Stimulated activated CD4-positive, alpha-beta T cell treated with anti-CD3 and anti-CD28 coated beads, Interleukin-1b, Interleukin-23, amount 100 ng/mL, for 4 hours (primary cell): ENCODE measurements at places on chromosomes 2 and 18.

- no peak for DNase-seq
These were observed 1.5 kb upstream of the RRM2 start for GRCh38 chr2:10120877-10121574.

DNA sequence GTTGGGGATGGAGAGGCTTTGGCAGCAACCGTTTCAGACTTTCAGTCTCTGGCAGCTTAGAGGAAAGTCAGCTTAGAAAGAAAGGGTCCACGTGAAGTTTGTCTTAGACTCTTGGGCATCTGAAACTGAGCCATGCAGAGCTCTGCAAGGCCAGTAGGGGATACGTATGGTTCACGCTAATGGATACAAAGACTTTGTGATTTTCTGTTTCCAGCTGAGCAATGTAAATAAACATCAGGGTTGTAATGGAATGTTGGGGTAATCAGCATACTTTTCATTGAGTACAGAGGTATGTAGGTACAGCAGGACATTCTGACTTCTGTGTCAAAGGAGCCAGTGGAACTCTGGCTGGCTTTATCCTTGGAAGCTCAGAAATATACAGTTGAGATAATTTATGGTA lies 31.0 kb downstream of the RALB start:
- DNase-seq: no peak

DNA sequence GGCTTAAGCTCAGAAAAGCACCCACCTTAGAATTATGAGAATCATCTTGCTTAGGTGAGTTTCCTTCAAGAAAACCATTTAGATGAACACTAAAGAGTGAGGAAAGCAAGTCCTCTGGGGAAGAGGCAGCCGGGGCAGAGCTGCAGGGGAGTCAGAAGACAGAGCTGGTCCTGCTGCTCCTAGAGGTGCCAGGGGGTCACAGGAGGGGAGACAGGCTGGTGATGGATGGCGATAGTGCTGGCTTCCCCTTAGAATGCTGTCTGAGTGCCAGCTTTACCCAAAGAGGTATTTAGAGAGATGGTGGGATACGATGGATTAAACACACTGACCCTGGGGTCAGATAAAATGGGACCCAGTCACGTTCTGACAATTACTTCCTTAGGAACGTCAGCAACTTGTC lies 269.4 kb downstream of the TDRD15 start:
- DNase-seq: no peak

DNA sequence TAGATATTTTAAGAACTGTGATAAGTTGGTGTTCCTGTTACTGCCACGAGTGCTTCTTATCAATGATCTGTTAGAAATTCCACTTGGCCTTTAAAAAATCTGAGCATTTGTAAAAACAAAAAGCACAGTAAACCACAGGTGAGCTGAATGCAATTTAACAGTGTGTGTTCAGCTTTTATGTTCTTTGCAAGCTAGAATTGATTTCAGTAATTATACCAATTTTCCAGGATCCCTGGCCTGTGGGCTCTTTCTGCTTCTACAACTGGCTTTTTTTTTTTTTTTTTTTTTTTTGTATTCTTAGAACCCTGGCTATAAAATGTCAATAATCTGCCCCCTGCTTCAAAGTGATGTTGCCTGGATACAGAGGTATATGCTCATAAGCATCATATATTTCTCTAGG lies 548.5 kb upstream of the SLC8A1 start:
- no peak for DNase-seq

DNA sequence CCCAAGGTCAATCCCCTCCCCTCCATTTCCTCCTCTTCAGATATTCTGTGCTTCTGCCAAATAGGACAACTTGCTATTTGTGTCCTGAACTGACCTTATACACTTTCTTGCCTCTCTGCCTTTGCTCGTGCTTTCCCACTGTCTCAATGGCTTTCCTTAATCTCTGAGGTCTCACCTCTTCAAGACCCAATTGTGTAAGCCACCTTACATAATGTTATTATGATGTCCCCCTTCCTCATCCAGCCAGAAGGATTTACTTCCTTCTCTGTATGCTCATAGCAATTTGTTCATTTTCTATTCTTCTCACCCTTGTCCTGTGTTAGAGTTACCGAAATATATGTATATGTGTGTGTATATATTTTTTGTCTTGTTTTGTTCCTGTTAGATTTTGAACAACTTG lies 26.9 kb upstream of the DARS1 start:
- DNase-seq: no peak

DNA sequence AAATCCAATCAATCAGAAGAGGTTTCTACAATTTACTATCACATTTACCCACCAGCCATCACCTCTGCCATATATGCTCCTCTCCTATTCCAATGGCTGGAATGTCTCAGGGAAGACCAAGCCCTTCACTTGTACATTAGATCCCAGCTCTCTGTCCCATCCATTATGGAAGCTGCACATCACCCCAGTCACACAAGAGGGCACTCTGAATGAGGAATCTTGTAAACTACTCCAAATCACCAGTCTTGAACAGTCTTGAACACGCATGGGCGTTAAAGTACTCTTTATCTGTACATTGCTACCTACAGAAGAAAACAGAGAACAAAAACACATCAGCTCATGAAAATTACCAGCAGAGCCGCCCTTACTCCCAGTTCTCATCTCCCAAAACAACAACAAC lies 38.7 kb downstream of the ZC3H8 start:
- no peak for DNase-seq

- DNase-seq: no peak
These were observed 684.7 kb downstream of the EPHA4 start for GRCh38 chr2:220887271-220887870.

- DNase-seq: no peak
These were observed 473.8 kb downstream of the TGIF1 start for GRCh38 chr18:3923750-3924149.

DNA sequence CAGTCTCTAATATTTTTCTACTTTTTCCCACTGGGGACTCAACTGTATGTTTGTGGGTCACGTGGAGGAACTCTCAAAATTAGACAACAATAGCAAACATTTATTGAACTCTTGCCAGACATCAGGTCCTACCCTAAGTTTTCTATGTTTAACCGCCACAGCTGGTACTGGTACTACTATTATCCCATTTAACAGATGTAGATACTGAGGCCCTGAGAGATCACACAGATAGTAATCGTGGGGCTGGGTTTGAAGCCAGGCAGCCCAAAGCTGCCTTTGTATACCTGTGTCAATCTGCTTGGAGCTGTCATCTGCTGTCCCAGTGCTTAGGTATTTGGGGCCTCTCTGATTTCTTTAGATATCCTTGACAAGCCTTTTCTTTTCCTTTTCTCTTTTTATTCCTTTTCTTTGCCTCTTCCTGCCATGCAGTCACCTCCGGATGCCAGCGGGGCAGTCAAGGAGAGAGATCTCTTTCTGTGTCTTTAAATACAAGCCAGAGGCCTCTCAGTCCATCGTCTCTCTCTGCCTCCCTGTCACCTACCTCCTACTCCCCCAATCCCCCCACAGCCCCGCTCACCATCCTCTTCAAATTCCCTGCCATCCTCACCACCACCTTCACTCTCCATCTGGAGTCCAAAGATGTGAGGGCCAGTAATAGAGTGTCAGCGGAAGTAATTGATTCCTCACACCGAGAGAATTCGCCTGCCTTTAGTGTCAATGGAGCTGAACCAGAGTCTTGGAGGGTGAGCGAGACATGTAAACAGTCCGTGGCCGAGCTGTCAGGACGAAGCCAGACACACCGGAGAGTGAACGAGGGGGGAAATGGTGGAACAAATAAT lies 23.4 kb downstream of the NRP2 start:
- no peak for DNase-seq

- DNase-seq: no peak
These were observed 138.9 kb downstream of the HDAC4 start for GRCh38 chr2:239261796-239262483.

DNA sequence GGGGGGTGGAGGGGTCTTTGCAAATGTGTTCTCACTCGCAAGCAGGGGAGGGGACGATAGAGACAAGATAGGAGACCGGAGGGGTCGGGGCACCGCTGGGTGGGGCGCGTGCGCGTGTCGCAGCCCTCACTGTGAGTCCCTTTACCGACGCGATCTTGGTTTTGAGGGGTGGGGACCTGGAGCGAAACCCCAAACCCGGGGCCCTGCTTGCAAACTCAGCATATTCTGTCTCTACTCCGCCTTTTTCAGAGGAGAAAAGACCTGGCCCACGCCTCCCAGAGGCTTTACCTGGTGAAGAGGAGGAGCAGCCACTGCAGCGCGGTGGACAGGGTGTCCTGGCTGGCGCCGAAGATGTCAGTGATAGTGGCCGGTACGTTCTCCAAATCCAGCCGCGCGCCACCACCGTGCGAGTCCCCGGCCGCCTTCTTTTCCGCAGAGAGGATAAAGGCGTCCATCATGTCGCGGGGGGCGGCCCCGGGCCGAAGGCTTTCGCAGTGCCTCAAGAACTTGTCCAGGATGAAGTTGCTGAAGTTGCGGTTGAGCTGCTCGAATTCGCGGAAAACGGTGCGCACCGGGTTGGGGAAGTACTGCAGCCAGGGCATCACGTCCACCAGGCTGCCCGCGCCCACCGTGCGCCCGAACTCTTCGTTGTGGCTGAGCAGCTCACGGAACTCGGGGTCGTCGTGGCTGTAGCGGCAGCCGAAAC lies 1.7 kb downstream of the CYP1B1 start:
- no peak for DNase-seq

- no peak for DNase-seq
These were observed 62.1 kb downstream of the LBH start for GRCh38 chr2:30293303-30293921.

DNA sequence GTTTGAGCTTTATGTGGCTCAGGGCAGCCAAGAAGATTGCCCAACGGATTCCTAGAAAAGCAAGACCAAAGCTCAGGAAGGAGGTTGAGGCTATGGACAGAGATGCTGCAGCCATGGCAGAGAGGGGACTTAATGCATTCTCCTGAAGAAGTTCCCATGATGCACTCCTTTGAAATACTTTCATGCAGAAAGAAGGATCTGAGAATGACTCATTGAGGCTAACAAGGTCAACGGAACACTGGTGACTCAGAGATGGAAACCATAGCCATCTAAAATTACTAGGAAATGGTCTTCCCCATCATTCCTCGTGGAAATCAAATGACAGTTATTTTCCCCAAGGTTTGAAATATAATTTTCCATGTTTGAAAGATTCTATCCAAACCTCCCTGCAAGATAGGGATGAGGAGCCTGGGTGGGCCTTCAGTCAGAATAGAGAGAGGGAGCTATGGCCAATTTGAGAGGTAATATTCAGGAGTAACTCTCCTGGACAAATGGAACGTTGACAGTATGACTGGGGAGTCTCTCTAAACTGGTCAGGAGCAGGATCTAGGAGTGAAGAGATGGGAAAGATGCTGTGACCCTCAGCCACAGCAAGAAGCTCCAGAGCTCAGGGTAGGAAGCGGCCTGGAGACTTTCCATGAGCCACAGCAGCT lies 63.0 kb downstream of the REEP1 start:
- no peak for DNase-seq

DNA sequence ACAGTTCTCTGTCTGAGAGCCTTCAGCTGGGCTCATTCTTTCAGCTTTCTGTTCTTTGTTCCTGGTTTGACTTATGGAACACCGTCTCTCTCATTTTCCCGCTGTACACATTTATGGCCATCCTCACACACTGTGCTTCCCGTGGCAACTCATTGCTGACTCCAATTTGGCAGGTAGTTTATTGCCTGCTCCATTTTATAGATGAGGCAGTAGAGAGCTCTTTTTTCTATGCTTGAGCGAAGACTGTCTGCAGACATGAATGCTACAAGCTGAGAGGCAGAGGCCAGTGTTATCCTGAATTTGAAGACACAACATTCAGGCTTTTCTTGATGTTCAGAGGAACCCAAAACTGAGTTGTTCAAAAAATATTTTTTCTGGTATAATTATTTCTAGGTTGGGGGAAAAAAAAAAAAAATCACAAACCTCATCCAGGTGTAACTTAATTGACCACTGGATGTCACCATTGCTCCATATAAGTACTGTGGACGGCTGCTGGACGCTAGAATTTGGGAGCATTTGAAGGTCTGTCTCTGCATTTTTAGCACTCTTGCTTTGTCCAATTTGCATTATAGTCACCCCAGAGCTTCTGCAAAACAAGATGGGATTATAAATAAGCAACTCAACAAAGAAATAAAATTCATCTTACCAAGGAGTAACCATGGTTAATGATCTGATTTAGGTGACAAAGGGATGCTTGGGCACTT lies 83.5 kb downstream of the HRH4 start:
- no peak for DNase-seq

GRCh38 chr2:38178556-38179419 lies 102.8 kb upstream of the CYP1B1 start:
- no peak for DNase-seq

DNA sequence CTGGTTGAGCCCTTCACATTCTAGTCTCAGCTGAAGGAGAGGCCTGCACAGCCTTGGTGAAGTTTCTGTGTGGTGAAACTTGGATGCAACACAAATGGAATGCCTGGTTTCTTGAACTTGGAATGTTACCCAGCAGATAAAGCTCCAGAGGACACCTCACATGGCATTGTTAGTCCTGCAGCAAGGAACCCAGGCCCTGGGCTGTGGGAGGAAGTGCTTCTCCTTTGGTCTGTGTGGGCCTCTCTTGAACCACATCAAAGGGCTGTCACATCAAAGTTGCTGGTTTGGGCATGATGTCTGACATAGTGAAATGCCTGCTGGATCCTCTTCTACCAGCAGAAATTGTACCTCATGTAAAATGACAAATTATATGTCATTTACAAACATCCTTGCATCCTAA lies 198.5 kb downstream of the FHOD3 start:
- no peak for DNase-seq

- DNase-seq: no peak
These were observed 263.5 kb upstream of the SIX2 start for GRCh38 chr2:45272549-45273265.

DNA sequence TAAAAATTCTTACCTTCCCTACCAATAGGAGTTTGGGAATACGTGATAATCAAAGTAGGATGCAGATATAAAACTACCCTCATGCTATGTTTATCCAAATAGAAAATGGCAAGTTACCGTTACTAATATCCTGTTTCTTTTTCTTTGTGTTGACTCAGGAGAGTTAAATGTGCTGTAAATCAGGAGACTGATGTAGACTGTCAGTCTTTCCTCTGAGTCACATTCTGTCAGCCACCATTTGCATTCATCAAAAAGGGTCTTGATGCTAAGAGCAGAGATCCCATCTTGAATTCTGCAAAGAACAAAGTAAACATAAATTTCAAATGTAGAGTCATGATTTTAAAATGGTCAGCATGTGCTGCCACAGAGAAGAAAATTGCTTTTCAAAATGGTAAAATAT lies 712.8 kb downstream of the SOCS6 start:
- DNase-seq: no peak

DNA sequence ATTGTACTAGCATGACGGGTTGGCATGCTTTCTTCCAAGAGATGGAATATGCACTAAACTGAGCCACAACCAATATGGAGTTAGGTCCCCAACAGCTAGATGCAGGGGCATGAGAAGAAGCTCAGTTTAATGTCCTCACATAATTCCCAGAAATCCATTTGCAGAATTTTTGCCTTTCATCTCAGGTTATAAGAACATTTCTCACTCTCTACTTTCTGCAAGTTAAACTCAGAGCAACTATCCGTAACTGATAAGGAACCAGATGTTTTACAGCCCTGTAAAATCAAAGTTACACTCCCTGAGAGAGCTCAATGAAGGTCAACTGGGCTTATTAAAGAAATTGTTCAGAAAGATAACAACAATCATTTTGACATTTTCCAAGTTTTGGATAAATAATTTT lies 30.7 kb downstream of the COPS8 start:
- DNase-seq: no peak
